ENCODE measurements at places on chromosomes 7 and 10.

DNA sequence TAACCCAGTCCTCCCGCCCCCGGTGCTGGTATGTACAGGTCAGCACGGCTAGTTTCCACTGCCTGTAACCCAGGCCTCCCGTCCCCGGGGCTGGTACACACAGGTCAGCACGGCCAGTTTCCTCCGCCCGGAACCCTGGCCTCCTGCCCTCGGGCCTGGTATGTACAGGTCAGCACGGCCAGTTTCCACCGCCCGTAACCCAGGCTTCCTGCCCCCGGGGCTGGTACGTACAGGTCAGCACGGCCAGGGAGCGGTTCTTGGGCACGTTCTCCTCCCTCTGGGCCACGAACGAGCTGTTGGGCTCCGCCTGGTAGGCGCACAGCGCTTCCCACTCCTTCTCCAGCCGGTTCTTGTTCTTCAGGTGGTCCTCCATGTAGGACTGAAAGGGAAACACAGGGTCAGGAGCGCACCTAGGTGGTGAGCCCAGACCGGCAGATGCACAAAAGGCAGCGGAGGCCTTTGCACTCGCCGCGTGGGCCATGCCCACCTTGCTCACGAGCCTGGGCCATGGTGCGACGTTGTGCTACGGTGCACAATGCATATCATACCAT is 284.4 kb downstream of the DNAJB6 start:
- no peak for DNase-seq

GRCh38 chr10:43739161-43739560 is 90.5 kb upstream of the ZNF32 start:
- DNase-seq, result no peak

DNA sequence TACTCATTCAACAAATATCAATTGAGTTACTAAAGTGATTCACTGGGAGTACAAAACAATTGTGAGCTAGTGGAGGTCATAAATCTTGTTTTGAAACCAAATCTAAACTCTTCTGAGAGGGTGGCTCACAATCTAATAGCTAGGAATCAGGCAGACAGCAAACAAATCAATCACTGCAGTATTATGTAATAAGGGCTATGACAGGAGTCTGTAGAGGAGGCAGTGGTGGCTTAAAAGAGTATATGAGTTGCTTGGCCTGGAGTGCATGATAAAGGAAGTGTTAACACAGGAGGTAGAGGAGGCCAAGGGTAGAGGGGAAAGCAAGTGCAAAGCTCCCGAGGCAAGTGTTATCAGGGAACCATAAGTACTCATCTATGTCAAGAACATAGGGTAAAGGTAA is 16.5 kb downstream of the MYPN start:
- DNase-seq, result no peak

DNA sequence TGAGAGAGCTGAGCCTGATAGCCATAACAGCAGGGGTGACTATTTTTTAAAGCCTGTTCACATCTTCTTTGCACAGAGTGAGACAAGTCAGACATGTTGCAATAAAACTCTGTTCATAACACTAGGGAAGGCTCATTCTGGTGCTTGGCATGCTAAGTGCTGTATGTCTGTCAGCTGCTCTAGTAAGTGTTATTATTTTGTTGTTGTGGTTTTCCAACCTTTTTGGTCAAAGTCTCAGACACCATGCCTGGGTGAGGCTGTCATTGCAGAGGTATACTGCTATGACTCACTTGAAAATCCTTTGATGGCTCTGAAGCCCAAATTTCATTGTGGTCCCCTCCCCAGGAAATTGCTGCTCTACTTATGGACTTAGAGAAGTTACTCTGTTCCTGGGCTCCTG is 129.7 kb downstream of the ADRA2A start:
- no peak for DNase-seq

- peak; percentile 38 for DNase-seq
Observed at GRCh38 chr10:15370212-15370855, 755 bp downstream of the FAM171A1 start.

DNA sequence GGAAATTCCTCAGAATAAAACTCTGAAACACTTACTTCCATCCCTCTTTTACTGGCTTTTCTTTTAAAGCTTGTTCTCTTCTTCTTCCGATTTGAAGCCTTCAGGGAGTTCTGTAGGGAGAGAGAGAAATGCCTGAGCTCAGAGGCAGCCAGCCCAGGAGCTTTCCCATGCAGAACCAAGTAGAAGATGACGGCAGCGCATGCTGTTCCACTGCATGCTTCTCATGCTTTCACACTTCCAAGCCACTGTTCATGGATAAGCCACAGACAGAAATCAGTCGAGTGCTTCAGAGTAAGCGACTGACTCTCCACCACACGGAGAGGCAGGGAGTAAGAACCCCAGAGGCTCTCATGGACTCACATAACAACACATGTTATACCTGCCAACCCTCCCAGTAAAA is 237.3 kb downstream of the DGKI start:
- DNase-seq, result peak; percentile 29

- peak; percentile 54 for DNase-seq
Observed at GRCh38 chr10:5666008-5666840, at the start of gene ASB13. Gene ASB13, minus strand, starts transcription at chr10:5666595. Its CDS starts 44 bp downstream, at chr10:5666551.

DNA sequence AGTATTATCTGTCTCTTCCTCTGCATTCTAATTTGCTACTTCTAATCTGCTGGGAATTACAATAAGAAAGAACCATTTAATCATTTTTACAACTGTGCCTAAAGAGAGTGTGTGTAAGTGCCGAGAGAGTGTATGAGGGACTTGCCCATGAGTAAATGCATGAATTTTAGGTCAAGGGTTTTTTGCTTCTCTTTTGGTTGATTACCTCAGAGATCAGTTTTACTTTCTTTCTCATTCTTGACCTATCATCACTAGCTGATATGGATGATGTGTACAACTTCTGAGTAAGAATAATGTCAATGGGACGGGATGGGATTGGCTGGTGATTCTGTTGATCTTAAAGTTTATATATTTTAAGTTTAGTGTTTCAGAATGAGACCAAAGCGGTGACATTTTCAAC is 47.8 kb downstream of the IKZF1 start:
- no peak for DNase-seq

- peak; percentile 38 for DNase-seq
Observed at GRCh38 chr7:80087771-80088170, 46.9 kb upstream of the GNAI1 start.

GRCh38 chr7:97868788-97869187 is 3.4 kb downstream of the ASNS start:
- peak; percentile 5 for DNase-seq

DNA sequence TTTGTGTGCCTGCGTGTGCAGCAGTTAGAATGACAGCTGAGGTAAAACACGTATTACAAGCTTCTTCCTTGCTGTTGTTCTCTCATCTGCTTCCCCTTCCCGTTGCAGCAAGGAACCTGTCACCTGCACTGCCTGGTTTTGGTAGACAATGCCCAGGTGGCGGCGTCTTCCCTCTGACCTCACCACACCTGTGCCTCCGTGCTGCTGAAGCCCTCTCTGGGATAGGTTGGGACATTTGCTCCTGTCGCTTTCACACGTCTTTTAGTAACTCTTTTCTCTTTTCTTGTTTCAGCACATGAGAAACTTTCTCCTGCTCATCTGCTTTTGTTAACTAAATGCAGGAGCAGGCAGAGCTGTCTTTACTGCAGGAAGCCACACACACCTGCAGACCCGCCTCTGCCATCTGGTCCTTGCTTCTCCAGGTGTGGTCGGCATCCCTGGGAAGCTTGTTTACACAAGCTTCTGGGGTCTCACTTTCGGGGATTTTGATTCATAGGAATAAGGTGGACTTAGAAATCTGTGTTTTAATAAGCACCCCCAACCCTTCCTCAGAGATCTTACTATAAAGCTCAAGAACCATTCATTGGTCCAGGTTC is 60.7 kb upstream of the EXOC6 start:
- DNase-seq, result no peak

DNA sequence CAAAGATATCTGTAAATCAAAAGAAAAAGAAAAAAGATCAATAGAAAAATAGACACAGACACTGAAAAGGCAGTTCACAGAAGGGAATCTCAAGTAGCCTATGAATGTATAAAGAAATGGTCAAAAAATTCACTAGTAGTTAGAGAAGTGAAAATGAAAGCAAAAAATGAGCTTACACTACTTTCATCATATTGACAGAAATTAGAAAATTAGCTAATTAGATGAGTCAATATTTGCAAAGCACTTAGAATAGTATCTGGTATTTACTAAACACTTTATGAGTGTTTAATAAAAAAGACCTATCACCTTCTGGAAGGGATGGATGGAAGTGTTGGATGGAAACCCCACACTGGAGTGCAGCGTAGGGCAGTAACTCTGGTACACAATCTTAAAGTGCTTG is 1.7 kb upstream of the CFAP58 start:
- DNase-seq, result no peak

- DNase-seq, result peak; percentile 86
Observed at GRCh38 chr7:116953906-116954838, 871 bp downstream of the ST7 start.

DNA sequence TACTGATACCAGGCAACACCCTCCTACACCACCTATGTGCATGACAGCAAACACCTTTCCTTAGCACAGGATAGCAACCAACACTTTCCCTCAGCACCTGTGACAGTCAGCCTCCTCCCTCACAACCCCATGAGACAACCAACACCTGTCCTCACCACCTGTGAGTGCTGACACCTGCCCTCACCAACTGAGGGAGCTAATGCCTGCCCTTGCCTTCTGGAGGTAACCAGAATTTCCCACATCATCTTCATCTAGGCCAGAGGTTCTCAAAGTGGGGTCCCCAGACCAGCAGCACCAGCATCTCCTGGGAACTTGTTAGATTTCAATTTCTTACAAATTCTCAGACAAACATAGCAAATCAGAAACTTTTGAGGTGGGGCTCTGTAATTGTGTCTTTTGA is 112.5 kb downstream of the GRID1 start:
- DNase-seq, result no peak

DNA sequence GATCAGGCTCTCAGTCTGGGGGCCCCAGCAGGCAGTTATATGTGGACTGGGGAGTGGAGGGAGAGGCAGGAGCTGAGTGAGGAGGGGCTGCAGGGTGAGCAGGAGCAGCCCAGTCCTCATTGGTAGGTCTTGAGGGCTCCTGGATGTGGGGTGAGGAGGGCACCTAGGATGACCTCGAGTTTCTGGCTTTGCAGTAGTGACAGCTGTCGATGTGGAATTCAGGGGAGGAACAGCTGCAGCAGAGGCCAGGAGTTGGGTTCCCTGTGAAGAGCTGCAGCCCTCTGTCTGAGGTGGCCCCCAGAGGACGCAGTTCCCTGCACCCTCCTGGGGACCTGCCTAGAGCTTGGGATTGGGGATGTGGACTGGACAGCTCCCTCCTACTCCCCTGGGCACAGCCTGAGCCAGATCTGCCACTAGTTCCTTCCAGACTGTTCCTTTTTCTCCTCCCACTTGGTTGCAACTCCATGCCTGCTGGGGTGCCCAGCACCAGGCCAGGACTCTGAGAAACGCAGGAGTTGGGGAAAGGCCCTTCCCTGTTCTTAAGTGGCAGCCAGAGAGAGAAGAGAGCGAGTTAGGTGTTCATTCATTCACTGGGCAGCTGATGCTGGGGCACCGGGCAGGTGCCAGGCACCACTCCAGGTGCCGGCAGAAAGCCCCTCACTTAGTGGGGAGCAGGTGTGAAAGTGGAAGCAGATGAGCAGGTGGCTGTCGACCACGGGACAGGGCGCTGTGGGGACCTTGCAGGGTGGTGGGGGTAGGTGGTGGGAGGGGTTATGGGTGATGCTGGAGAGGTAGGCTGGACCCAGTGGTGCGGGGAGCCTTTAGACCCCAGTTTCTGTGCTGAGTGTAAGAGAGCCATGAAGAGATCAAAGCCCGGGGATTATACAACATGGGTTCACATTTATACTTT is 57.9 kb downstream of the PRF1 start:
- no peak for DNase-seq

- DNase-seq, result peak; percentile 16
Observed at GRCh38 chr10:73043766-73044377, 52.8 kb downstream of the P4HA1 start.

- DNase-seq, result no peak
Observed at GRCh38 chr10:113165673-113166072, 215.6 kb downstream of the TCF7L2 start.

- no peak for DNase-seq
Observed at GRCh38 chr7:78523930-78524329, 725.4 kb downstream of the PHTF2 start.

- DNase-seq, result no peak
Observed at GRCh38 chr10:131159771-131160170, 151.8 kb downstream of the TCERG1L start.

DNA sequence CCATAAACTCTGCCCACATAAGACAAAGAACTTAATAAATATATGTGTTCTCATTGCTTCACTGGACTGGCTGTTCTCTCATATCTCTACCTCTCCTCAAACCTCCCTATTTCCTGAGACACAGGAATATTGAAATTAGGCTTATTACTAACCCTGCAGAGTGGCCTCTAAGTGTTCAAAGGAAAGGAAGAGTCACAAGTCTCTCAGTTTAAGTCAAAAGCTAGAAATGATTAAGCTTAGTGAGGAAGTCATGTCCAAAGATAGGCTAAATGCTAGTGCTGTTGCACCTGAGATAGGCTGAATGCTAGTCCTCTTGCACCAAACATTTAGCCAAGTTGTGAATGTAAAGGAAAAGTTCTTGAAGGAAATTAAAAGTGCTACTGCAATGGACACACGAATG is 41.1 kb downstream of the GNAI1 start:
- no peak for DNase-seq

DNA sequence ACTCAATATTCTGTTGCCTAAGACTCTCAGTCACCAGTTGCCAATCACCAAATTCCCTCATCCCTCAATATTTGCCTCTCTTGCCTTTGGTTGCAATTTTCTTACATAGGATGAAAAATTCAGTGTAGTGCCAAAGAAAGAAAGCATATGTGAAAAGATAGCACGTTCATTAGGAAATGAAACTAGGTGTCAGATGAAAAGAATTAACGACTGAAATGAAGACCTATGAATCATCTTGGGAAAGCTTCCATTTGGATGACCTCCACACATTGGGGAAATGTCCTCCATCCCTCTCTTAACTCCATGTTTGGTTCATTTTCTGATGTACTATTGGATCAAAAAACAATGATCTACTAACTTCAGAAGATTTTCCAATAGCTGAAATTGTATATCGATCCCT is 145.1 kb upstream of the MEOX2 start:
- DNase-seq, result no peak

- no peak for DNase-seq
Observed at GRCh38 chr10:6045878-6046772, 16.0 kb downstream of the IL2RA start.

- no peak for DNase-seq
Observed at GRCh38 chr7:26594553-26594952, 269.8 kb downstream of the SKAP2 start.

GRCh38 chr7:5396542-5396941 is 27.1 kb downstream of the TNRC18 start:
- no peak for DNase-seq

- DNase-seq, result no peak
Observed at GRCh38 chr10:31058795-31059703, 27.4 kb upstream of the ZNF438 start.
